GDM1 (cell line): ENCODE measurements at places on chromosomes 11 and 22.

- no peak for DNase-seq
Observed at GRCh38 chr11:120061036-120061760, 76.7 kb downstream of the TRIM29 start.

- DNase-seq = no peak
Observed at GRCh38 chr11:95145430-95146060, 55.9 kb downstream of the ENDOD1 start.

GRCh38 chr11:45649544-45650165, 15.8 kb downstream of the CHST1 start:
- DNase-seq = no peak

GRCh38 chr11:32200136-32200847, 109.4 kb downstream of the RCN1 start:
- DNase-seq = no peak

DNA sequence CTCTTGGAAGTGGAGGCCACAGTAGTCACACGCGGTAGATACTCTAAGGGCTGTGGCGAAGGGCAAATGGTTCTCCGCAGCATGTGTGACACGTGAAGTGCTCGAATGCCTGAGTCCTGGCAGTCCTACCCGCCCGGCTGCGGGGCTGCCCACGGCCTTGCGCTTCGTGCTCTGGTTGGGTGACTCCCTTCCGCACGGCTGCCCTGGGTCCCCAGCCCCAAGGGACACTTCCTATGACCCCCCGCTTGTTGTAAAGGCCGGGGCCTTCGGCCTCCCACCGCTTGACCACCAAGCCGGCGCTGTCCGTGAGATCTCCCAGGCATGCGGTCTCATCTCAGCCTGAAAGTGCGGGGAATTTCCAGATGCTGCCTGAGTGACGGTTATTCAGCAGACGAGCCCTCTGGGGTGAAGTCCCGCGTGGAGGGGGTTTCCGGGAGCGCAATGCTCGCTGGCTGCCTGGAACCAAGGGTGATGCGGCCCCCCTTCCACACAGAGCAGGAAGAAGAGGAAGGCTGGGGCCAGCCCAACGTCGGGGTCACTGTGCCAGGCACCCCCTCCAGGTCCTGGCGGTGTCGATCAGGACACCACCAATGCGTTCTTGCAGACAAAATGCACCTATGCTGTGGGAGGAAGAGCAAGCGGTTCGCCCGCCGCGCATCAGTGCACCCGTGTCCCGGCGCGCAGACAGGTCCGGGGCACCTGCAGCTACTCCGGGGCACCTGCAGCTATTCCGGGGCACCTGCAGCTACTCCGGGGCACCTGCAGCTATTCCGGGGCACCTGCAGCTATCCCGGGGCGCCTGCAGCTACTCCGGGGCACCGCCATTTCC, 171.2 kb downstream of the OPCML start:
- no peak for DNase-seq

DNA sequence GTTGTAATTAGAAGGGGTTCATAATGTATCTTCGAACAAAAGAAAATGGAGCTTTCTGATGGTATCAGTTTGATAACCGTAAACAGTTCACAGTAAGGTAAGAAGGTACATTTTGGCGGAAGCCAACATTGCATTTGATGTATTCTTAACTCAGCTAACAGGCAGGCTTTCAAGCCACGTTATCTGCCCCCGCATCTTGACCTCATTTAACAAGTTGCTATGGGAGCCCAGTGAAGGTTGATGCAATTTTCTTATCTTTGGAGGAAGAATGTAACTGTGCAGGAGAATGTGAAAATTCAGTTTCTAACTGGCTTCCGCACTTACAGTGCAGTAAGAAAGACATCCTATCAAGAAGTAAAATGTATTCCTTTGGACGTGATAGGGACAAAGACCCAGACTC, 110.6 kb downstream of the ETS1 start:
- no peak for DNase-seq
